ENCODE measurements at places on chromosomes 5 and 9.

DNA sequence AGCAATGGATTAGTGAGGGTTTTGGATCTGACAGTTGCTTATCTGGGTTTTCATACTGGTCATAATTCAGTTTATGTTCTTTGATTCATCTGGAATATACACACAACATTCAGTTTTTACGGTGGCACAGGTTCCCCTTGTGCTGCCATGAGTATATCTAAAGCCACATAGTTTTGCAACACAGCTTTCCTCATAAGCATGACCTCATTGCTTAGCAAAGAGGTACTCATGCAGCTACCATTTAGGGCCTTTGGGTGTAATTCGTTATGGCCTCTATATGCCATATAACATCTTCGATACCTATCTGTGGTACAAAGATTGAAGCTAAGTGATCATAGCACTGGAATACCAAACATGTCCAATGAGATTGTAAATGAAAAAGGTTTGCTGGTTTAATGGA, 2.9 kb upstream of the RBM22 start:
- DNase-seq = no peak

DNA sequence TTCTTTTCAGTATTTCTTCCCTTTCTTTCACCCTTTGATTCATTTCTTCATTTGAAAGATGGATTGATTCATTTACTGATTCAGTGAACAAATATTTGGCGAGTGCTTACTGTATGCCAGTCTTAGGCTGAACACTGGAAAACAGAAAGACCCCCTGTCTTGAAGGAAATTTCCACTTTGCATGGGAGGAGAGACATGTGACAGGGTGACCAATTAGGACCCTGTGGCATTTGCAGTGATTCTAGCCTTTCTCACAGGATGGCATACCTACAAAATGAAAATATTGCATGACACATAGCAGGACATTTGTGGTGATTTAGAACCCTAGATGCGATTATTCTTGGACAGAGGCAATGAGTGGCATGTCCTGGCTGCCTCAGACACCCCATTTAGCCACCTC, 407.2 kb upstream of the SGCD start:
- DNase-seq = no peak

GRCh38 chr5:73214306-73214705, 41.3 kb downstream of the TMEM174 start:
- no peak for DNase-seq

GRCh38 chr5:142312399-142312798, 12.4 kb downstream of the SPRY4 start:
- no peak for DNase-seq

DNA sequence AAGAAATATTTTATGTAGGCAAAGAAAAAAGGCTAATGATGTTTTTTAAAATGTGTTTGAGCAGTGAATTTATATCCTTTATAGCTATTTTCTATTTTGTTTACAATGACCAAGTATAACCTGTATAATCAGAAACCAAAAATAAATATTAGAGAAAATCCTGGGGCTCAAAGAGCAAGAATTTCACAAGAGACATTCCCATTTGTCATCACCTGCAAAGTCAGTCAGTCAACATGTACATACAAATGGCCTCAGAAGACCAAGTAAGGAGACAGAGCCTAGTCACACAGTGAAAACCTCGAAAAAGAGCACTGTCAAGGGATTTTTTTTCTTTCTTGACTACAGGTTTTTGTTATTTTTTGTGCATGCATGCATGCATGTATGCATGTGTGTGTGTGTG, 231.4 kb downstream of the GLIS3 start:
- DNase-seq = no peak

DNA sequence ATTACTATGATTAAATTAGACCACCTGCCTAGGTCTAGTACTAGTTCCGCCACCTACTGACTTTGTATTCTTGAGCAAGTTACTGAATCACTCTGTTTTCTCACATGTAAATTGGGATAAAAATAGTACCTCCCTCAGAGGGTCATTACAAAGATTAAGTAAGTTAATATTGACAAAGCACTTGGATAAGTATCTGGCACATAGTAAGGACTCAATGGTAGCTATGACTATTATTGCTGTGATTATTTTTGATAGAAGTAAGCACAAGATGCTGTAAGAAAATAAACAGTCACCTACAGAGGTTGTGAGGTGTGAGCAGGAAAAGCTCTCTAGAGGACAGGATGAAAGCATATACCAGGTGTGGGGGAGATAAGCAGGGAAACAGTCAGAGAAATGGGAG, 173.1 kb upstream of the PAPPA start:
- DNase-seq = no peak

DNA sequence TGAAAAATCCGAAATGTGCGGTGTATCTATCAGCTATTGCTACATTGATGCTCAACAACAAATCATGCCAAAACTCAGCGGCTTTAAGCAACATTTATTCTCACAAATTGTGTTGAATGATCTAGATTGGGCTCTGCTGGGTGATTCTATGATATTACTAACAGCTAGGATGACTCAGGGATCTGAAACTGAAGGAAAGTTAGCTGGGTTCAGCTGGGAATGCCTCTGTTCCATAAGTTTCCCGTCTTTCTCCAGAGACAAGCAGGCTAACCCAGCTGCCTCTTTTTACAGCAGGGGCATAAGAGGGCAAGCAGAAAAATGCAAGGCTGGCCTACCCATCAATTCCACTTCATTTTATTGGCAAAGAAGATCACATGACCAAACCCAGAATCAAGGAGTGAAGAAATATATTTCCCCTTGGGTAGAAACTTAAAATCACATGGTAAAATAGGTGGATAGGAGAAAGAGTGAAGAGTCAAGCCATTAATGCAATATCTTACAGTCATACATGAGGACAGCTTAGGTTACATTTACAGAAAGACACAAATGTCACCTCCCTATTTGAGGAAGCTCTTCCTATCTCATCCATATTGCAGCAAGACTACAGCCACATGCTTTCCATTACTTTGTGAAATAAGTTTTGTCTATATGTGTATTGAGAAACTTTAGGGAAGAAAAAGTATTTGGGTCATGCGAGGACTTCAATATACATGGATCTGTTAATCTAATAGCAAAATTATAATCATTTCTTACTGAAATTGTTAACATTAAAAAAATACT, 30.8 kb downstream of the IL7R start:
- DNase-seq = no peak
